ENCODE measurements at places on chromosomes 1 and 21.
A peak's percentile ranks its signal among the peaks of the same experiment; 100 is the strongest.

DNA sequence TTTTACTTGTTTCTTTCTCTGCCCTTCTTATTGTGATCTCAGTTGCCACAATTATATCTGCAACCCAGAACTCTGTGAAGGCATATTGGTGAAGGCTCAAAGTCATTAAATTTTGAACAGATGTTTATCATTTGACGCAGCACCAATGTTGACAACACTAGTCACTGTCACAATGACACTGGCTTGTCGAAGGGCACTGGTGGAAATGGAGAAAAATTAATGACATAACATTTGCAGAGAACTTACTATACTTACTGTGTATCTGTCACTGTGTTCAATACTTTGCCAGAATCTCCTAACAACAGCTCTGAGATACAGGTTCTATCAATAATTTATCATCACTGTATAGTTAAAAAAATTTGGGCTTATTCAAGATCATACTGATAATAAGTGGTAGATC is 1213.7 kb downstream of the NCAM2 start:
- DNase-seq: no peak

DNA sequence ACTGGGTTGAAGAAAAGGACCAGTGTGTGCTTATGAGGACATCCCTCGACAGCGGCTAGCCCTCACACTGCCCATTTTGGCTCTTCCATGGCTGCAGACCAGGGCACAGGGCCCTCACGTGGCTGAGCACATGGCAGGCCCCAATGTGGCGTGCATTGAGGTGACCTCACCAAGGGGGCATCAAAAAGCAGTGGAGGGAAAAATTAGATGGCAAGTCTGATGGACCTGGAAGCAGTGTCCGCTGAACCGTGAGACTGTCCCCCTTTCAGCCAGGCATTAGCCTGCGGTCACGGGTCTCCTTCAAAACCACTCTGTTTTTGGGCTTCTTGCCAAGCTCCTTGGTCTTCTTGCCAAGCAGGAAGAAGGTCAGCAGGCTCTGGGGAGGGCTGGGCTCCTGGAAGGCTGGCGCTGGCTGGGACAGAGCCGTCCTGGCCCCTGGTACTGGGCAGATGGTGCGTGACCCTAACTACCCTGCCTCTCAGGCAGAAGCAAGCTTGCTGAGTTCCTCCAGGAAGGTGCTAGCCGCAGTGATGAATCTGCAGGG is 30.8 kb downstream of the TRIM67 start:
- DNase-seq: no peak

DNA sequence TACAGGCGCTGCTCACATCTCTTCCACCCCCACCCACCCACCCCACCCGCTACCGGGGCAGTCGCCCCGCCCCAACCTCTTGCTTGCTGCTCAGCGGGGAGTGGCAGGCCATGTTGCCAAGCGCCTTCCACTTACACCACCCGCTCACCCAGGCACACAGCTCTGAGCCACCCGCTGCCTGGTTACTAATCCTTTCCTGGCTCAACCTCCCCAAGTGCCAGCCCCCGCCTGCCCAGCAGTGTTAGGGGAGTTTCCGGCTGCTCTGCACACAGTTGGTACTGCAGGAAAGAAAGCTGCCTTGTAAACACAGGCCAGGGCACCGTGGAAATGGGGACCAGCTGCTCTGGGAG is 56.2 kb downstream of the LACTBL1 start:
- DNase-seq: no peak

DNA sequence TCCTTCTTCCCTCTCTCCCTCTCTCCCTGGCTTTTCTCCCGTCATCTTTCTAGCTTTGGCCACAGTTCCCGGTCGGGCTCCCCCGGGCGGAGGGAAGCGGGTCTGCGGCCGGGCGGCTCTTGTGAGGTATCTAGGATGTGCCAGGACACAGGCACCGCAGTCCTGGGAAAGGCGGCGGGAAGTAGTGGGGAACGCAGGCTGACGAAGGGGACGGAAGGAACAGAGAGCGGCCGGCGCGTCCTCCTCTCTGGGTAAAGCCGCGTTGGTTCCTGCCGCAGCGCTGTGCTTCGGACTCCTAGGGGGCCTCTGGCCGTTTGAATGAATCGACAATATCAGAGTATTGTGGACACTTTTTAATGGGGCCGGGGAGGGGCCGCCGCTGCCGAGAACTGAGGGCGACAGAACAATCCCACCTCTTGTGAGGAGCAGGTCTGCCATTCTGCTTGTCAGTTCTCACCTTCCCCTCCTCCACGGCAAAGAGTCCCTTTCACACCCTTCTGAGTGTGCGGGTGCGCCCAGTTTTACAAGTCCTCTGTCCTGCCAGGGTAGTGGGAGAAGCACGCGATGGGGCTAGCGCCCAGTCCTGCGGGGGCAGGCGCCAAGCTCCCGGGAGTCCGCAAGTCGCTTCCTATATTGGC is 1.2 kb upstream of the LHX9 start:
- no peak for DNase-seq

GRCh38 chr1:61337981-61338848 is 255.9 kb downstream of the NFIA start:
- DNase-seq: no peak

- DNase-seq: peak; percentile 54
These were observed 3.6 kb downstream of the KCNE2 start for GRCh38 chr21:34367320-34367935.

DNA sequence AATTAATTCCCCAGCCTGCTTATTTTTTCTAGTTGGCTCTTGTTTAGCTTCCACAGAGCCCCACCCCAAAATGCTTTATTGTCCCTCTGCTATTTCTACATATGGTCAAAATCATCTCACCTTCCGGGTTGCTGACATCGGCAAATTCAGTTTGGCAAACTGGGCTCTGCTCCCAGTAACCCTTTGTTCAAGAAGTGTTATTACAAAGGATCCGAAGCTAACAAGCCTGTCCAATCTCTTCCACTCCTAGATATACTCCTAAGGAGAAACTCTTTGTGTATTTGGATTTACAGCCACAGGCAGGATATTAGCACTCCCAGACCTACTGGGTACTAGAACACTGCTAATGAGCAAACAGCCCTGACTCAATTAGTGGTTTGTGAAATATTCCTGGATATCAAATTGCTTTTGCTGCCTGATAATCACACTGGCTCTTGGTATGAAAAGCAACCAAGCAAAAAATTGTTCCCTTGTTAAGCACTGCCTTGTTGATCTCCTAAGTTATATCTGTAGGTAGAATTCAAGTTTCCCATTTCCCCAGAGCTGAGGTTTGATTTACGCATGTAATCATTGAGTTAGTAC is 4.0 kb downstream of the JUN start:
- no peak for DNase-seq

- DNase-seq: peak; percentile 45
These were observed 11.4 kb downstream of the SDE2 start for GRCh38 chr1:225987491-225988316.

GRCh38 chr21:31180256-31181081 is 142.2 kb upstream of the KRTAP19-8 start:
- DNase-seq: peak; percentile 69

DNA sequence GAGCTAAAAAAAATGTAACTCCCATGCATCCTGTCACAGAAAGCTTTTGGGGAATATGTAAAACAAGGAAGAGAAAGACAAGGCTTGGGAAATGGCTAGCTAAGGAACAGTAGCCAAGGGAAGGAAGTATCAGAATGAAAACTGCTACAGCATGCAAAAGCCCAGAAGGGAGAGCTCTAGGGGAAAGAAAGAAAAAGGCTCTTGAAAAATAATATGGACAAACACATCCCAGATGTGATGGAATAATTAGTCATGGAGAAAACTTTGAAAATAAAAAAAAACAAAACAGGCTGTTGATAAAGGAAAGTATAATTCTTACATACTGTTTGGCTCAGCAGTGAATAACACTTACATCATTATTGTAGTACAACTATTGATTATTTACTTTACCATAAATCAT is 47.9 kb upstream of the VCAM1 start:
- no peak for DNase-seq

DNA sequence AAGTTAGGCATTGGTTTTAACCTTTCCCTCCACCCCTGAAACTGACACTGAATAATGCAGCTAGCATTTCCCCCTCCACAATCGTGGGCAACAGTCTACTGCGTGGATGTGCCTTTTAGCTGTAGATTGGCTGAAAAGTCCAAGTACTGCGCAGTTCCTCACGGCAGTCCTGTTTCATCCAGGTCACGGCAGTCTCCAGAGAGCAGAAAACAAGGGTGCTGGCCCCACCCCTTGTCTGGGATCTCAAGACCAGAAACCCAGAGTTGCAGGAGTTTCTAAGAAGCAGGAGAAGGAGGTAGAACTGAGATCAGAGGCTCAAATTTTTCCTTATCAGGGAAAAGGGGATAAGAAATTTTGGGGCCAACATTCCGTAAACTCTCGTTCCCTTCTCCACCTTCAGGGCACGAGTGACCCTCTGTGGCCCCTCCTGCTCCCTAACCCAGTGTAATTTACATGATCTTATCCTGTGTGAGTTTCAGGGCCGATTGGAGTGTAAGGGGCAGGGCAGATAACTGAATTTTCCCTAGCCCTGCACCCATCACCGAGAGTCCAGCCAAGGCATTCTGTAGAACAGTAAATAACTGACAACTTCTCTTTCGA is 25.9 kb upstream of the PLA2G2C start:
- no peak for DNase-seq

DNA sequence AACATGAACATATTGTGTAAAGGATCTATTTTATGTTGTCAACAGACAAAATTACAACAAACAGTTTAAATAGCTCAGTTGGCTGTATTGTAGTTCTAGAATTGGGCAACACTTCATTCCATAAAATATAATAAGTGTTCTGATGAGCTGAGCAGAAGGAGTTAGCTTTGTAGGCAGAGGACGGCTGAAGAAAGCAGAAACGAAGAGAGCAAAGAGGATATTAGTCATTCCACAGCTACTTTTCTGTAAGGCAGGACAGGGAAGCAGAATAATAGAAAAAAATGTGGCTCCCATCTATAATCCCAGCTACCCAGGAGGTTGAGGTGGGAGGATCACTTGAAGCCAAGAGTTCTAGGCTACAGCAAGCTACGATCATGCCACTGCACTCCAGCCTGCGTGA is 20.2 kb upstream of the IVNS1ABP start:
- no peak for DNase-seq

DNA sequence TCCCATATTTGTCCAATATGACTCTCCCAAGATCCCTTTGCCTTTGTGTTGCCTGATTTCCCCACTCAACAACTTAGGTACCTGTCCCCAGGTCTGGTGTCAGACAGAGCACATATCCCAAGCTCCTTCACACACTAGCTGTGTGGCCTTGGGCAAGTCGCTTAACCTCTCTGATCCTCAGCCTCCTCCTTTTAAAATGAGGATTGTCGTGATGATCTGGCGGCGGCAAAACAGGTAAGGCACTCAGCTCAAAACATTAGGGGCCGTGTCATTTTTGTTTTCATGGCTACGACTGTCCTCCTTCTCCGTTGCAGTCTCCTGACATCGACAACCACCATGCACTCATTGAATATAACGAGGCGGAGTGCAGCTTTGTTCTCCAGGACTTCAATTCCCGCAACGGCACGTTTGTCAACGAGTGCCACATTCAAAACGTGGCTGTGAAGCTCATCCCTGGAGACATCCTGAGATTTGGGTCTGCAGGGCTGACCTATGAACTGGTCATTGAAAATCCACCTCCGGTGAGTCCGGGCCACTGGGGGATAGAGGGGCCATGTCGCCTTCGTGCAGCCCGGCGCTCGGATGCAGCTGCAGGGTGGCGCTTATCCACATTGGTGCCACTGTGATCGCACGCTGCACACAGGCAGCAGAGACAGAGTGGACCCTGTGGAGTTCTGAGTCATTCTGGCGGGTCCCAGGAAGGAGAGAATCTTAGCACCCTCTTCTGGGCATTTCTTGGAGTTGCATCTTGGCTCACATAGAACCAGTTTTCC is 25.2 kb downstream of the FHAD1 start:
- peak; percentile 74 for DNase-seq

- no peak for DNase-seq
These were observed 2.7 kb upstream of the RBM15 start for GRCh38 chr1:110336300-110337039.

- peak; percentile 53 for DNase-seq
These were observed 31.2 kb upstream of the MORC3 start for GRCh38 chr21:36288651-36289243.

- no peak for DNase-seq
These were observed 40.6 kb downstream of the CTTNBP2NL start for GRCh38 chr1:112436384-112437156.

- DNase-seq: no peak
These were observed 668.7 kb downstream of the MRPL39 start for GRCh38 chr21:24938573-24938972.

- DNase-seq: no peak
These were observed 10.2 kb downstream of the SPSB1 start for GRCh38 chr1:9302745-9303524.

DNA sequence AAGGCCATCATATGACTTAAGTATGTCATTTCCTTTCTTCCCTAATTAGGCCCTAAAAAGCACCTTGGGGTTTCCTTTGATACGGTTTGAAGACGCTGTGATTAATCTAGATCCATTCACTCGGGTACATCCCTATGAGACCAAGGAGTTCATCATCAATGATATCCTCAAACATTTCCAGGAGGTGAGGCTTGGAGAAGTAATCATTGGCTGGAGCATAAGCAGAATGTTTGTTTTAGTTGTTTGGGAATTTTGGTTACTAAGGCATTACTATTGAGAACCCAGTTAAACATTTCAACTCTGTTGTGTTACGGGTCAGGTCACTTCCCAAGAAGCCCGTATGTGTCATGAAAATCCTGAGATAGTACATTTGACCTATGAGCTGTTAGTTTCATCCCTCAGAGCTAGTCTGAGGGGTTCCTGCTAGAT is 185.2 kb downstream of the VPS13D start:
- DNase-seq: no peak

- DNase-seq: no peak
These were observed 55.5 kb upstream of the EPS8L3 start for GRCh38 chr1:109818988-109819764.

DNA sequence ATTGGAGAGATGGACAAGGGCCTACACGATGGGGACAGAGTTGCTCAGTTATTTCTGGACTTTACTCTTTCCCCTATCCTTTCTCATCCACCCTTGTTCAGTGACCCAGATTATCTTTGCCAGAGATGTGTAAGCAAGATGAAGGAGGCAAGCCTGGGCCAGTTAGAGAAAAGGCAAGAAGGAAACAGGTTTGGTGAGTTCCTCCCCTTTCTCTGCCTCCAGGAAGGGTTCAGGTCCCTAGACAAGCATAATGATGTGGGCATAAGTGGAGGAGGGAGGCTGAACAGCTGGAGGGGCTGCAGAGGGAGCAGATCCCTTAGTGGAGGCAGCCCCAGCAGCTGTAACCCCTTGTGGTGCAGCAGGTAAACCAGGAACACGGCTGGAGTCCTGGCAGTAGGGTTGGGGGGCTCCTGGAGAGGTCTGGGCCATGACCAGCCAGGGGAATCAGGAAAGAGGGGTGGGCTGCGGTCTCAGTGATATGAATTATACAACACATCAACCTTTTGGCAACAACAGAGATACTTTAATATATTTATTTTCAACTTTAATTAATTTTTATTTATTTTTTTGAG is 9.2 kb upstream of the CDC42 start:
- no peak for DNase-seq

- DNase-seq: no peak
These were observed 10.3 kb upstream of the PROX1 start for GRCh38 chr1:213977486-213977842.

DNA sequence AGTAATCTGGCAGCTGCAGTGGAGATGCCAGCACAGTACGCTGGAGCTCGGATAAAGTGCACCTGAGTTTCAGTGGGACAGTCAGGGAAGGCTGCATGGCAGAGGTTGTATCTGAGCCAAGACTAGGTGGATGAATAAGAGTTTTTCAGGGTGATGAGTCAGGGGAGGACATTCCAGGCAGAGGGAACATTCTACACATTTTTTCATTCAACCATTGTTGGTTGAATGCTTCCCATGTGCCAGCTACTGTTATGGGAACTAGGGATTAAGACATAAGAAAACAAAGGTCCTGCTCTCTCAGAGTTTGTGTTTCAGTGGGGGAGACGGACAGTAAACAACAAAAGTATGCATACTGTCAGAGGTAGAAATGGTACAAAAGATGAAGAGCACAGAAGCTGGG is 5.2 kb downstream of the LEPR start:
- DNase-seq: no peak
